ENCODE measurements at places on chromosomes 12 and 14.

GRCh38 chr14:104202259-104203070, 64.1 kb downstream of the KIF26A start:
- DNase-seq: no peak

DNA sequence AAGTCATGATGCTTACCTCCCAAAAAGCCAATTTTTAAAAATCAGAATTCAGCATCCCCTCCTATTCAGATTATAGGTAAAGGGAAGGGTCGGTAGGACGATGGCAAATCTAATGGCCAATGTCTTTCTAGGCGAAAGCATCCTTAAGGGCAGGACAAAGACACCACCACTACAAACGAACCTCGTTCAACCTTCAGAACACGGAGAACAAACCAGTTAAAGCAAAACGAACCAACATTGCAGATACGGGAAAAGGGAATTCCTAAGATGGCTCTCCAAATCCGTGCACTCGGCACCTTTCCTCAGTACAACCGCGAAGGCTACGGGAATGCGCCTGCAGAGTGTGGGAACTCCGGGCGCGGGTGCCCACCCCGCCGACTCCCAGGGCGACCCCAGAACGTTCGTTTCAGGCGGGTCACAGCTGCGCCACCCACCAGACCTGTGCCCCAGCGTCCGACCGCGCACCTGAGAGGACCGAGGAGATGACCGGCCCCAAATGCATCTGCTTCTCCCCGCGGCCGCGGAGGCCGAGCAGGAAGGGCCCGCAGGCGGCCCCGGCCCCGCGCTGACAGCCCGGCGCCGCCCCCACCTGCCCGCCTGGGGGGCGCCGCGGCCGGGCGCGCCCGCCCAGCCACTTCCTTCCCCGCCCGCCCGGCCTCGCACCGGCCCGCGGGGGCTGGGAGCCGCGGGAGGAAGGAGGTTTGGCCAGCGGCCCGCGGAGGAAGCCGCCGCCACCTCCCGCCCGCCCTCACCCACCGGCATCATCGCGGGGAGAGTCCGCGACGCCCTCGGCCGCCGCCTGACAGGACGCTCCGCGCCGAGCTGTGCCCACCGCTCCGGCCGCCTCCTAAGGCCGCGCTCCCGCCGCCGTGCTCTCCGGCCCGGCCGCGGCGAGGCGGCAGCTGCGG, 578 bp downstream of the PPP1R13B start:
- no peak for DNase-seq

- no peak for DNase-seq
These were observed 141.5 kb downstream of the CAND1 start for GRCh38 chr12:67410667-67411067.

DNA sequence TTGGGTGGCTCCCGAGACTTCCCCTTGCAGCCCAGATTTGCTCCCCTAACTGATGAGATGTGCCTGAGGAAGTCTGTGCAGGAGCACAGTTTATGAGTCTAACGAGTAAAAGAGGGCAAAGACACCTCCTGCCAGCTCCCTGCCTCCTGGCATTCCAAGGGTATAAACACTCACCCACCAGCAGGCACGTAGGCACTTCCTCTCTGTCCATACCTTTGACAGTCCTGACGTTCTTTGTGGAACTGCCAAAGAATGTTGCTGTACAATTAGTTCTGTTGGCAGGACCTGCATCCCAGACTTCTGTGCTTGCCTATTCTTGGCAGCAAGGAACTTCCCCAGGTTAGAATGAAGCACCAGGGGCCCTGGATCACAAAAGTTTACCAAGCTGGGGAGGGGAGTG, 889.3 kb downstream of the BCL11B start:
- DNase-seq: no peak

GRCh38 chr12:50004696-50005095, 20.6 kb downstream of the RACGAP1 start:
- DNase-seq: no peak

DNA sequence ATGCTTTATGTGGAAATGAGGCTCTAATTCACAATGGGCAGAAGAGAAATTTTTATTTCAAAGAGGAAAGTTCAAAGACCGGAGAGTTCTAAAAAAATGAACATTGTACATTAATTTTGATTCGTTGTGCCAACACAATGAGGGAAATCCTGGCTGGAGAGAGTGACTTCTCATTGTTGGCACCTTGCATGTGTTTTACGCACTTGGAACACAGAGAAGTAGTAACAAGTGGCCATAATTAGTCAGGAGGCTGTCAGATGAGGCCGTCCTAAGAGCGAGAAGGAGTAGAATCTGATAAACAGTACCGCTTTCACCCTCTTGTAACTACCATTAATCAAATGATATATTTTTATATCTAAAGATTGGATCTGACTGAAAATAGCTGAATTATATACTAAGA, 6.9 kb downstream of the LMO3 start:
- DNase-seq: no peak

GRCh38 chr14:95611293-95611880, 74.8 kb upstream of the TCL1B start:
- no peak for DNase-seq

All from activated naive CD4-positive, alpha-beta T cell (primary cell).